ENCODE measurements at places on chromosomes 1 and 21.

DNA sequence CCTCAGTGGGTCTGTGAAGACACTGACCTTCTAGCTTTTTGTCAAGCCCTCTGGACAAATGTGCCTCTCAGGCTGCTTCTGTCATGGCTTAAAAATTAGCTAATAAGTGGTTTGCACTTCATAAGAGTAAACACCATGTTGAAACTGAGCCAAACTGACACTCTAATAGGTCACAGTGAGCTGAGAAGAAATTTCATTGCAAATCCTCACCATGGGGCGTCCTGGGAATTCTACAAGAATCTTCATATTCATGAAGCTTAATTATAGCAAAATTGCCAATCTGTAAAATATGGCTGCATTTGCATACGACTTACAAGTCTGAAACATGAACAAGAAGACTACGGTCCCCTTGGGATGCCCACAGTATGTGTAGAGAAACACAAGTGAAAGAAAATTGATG, 188.6 kb downstream of the DSCAM start:
- no peak for DNase-seq

- no peak for DNase-seq
These were observed 133.3 kb downstream of the FOXD2 start for GRCh38 chr1:47571161-47571560.

- DNase-seq: no peak
These were observed 47.1 kb downstream of the TCP10L start for GRCh38 chr21:32538147-32538792.

- DNase-seq: no peak
These were observed 872.4 kb downstream of the BRINP3 start for GRCh38 chr1:189605226-189605625.

GRCh38 chr1:94033849-94034248, 87.1 kb downstream of the ABCA4 start:
- no peak for DNase-seq

Data from esophagus squamous epithelium (tissue), 5 donors.